Stimulated activated CD4-positive, alpha-beta T cell treated with anti-CD3 and anti-CD28 coated beads, Interleukin-12 subunit alpha, Interleukin-12 subunit beta, amount 100 ng/mL, for 48 hours (primary cell): ENCODE measurements at places on chromosomes 11 and 22.

DNA sequence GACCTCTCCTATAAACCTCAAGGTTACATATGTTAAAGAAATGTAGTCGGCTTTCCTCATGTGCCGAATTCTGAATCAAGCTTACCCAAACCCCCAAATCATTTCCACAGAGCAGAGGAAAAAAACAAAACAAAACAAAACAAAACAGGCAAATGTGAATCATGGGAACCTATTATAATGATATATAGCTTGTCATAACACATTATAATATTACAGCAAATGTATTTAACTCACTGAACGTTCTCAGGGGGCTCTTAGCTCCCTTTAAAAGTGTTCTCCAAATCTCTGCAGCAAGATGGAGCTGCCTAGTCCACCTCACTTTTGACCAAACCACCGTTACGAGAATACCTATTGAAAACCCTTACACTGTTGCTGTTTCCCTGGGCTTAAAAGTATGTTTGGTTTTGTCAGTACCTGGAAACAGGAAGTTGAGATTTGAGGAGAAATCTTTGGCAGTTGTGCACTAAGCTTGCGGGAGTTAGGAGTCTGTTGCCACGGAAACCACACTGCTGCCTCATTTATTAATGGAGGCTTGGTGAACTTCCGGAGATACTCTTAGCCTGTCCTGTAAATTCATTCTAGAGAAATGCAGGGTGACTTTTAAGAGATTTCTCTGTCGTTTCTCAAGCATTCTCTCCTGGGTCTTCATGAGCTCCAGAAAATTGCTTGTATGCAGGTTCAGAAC lies 167.0 kb upstream of the RASSF10 start:
- DNase-seq = no peak

GRCh38 chr11:125295931-125296330 lies 131.4 kb downstream of the PKNOX2 start:
- DNase-seq = no peak

DNA sequence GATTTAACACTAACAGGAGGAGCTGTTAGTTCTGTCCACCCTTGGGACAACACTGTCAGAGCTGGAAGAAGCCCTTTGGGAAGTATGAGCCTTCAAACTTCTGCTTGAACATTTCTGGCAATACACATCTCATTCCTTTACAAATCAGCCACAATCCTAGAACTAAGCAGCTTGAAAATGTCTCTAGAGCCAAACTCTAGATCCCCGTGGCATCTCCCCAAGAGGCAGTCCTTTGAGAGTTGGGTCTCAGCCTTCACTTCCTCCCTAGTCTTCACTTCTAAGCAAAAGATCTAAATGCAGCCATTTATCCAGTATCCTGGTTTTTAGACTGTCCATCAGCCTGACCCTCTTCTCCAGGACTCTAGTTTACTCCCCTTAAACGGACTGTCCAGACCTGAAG lies 26.9 kb downstream of the ARFGAP2 start:
- DNase-seq = no peak

GRCh38 chr22:40541300-40541699 lies 95.2 kb downstream of the MRTFA start:
- no peak for DNase-seq

GRCh38 chr11:8242499-8243280 lies 21.0 kb downstream of the LMO1 start:
- DNase-seq = no peak

GRCh38 chr22:44102121-44102520 lies 78.0 kb downstream of the PARVB start:
- DNase-seq = no peak

DNA sequence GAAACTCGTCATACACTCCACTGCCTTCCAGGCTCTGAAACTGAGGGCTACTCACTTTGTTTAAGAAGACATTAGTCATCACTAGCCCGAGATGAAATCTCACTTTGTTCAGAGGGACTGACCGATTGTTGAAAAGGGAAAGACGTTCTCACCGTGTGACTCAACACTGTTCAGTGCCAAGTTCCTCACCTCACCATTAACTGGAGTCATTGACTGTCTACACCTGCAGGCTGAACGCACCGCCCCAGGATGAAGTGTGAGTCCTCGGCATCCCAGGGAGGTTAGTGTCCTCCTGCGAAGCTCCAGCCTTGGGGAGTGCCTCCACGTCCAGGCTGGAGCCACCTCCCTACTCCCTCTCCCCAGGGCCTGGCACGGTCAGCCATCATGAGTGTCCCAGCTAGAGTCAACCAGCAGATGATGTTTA lies 30.4 kb downstream of the FADD start:
- DNase-seq = no peak

DNA sequence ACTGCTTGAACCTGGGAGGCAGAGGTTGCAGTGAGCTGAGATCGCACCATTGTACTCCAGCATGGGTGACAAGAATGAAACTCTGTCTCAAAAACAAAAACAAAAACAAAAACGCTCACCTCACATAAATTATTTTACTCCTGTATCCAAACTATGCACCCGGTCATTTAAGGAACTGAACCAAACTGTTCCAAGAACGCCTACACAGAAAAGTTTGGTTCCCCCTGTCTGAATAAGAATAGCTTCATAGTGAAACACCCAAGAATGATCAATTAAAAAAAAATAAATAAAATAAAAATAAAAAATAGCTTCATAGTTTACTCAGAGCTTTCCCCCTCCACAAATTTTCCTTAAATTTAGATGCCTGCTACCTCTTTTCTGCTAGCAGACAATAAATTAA lies 13.7 kb downstream of the NUP98 start:
- no peak for DNase-seq

DNA sequence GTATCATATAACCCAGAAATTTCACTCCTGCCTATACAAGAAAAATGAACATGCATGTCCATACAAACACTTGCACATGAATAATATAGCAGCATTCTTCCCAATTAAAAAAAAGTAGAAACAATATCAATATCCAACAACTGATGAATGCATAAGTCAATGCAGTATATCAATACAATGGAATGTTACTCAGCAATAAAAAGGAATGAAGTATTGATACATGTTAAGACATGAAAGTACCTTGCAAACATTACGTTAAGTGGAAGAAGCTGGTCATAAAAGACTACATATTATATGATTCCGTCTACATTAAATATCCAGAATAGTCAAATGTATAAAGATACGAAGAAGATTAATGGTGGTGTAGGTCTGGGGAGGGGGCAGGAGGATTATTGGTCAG lies 73.9 kb upstream of the DRD2 start:
- no peak for DNase-seq

GRCh38 chr11:128040603-128041002 lies 546.8 kb downstream of the ETS1 start:
- DNase-seq = no peak

DNA sequence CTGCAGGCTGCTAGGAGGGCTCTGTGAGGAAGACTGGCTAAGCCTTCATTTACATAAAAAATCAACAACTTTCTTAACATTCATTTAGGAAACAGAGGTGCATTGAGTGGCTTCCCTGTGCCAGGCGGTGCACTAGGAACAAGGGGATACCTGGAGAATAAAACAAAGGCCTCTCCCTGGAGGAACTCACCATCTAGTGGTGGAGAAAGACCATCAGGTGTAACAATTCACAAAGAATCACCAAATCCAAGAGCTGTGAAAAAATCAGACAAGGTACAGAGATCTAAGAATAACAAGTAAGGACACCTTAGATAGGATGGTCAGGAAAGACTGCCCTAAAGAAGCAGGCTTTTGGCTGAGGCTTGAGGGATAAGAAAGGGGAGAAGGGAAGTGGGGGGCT lies 40.3 kb downstream of the CSNK2A3 start:
- DNase-seq = no peak

GRCh38 chr11:12707500-12707880 lies 33.3 kb downstream of the TEAD1 start:
- no peak for DNase-seq

- DNase-seq = no peak
These were observed at the start of gene DSCAML1 for GRCh38 chr11:117796872-117797529. Gene DSCAML1 (minus strand): TSS chr11:117797216. CDS start chr11:117797079, 137 bp downstream.

GRCh38 chr11:15640318-15640717 lies 525.6 kb downstream of the INSC start:
- DNase-seq = no peak

- DNase-seq = no peak
These were observed 86.7 kb upstream of the IZUMO1R start for GRCh38 chr11:94217705-94218104.

DNA sequence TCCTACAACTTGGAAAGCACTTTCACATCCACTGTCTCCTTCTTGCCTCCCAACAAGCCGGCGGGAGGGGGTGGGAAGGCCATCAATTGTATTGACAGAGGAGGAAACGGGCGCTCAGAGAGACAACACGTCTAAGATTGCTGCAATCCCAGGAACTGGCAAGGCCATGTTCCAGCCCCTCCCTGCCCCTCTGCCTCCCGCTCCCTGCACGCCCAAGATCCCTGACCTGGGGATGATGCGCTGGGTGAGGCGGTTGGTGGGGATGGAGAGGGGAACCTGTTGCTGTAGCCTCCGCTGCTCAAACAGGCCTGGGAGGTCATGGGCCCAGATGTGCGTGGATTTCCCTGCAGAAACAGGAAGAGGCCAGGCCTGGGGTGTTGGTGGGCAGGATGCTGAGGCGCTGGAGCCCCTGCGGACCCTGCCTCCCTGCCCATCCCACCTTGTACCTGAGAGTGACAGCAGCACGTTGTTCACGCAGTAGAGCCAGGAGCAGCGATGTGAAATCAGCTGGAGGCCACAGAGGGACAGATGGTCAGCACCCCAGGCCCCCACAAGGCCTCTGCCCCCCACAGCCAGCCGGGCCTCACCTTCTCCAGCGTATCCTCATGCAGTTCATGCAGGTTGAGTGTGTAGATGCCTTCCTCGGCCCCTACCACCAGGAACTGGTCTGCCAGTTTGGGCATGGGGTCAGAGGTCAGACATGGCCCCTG lies 6.8 kb downstream of the MAP4K2 start:
- DNase-seq = no peak

DNA sequence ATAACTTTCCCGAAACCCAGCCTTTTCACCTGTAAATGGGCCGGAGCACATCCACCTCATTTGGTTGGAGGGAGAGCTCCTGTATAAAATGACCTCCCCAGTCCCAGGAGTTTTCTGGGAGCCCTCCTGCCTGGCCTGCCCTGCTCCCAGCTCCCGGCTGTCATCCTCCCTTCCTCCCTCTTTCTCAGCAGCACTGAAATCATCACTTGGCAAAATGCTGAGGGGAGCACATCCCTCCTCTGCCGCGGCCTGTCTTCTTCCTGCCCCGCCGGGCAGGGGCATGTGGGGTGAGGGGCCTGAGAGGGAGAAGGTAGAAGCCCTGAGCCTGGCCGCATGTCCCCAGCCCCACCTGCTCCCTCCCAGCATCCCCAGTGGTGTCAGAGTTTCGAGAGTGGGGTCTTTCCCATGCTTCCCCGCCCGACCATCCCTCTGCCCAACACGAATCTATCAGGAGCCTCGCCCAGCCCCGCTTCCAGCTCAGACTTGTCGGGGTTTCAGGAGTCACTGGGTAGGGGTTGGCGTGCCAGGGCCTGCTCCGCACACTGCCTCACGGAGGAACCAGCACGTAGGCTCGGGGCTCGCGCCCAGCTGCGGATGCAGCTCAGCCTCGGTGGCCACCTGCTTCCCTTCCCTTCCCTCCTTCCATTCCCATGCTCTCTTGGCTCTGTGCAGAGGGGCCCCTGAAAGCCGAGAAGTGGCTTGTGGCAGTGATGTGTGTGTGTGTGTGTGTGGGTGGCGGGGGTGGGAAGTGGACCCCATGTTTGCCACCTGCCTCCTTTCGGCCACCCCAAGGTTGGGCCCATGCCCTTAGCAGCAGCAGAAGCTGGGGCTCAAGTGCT lies 37.1 kb downstream of the NECTIN1 start:
- no peak for DNase-seq

GRCh38 chr11:115918576-115918975 lies 414.4 kb upstream of the CADM1 start:
- DNase-seq = no peak

DNA sequence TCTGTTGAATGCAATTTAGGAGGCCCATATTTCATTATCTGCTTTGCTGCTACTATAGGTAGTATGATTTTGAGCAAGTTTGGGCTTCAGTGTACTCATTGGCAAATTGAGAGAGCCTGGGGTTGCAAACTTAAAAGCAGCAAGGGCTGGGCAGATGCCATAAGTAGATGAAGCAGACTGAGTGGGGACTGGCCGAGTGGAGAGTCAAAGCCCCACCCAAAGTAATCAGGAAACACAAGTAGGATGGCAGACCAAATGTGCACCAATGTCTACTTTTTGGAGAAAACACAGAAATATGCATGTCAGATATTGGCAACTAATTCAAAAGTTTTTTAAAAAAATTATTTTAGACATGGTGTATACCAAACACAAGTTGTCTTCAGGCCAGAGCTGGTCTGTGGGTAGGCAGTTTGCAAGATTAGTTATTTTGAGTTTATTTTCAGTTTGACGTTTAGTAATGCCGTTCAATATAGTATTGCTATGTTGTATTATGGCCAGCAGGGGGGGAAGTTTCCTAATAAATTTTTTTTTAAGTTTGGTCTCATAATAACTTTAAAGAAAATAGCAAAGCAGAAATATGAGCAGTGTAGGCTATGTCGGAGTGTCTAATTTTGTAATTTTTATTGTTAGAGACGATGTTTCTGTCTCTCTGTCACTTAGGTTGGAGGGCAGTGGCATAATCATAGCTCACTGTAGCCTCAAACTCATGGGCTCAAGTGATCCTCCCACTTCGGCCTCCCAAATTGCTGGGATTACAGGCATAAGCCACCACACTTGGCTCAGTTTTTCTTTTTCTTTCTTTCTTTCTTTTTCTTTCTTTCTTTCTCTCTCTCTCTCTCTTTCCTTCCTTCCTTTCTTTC lies 105.1 kb downstream of the HIPK3 start:
- no peak for DNase-seq

DNA sequence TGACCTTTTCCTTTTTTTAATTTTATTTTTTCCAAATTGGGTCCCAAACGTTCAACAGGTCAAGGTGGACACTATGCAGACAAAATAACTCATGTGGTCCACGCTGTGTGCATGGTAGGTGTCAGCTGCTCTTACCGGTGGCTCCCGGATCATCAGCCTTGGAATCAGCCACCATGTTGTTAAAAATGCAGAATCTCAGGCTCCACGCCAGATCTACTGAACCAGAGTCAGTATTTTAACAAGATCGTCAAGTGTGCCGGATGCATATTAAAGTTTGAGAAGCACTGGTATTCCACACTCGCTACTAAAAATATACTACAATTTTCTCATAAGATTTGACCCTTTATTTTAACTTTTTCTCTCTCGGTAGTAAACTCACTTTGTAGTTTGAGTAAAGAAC lies 553 bp upstream of the LDLRAD3 start:
- DNase-seq = no peak

- no peak for DNase-seq
These were observed 25.7 kb upstream of the MICAL3 start for GRCh38 chr22:18050065-18050464.

- no peak for DNase-seq
These were observed 70.3 kb downstream of the KIRREL3 start for GRCh38 chr11:126930091-126930841.

- DNase-seq = no peak
These were observed 1.8 kb downstream of the B4GALNT4 start for GRCh38 chr11:371051-371450.

- DNase-seq = no peak
These were observed 137.8 kb downstream of the CSNK2A3 start for GRCh38 chr11:11215058-11215815.
